ENCODE measurements at places on chromosomes 1 and 21. TPM values are rescaled to one million over a fixed set of nuclear protein-coding genes. Genes with fewer than 3 reads are reported as not detected.

SOAT1 gene
- 28.7 TPM for total RNA-seq

DNA sequence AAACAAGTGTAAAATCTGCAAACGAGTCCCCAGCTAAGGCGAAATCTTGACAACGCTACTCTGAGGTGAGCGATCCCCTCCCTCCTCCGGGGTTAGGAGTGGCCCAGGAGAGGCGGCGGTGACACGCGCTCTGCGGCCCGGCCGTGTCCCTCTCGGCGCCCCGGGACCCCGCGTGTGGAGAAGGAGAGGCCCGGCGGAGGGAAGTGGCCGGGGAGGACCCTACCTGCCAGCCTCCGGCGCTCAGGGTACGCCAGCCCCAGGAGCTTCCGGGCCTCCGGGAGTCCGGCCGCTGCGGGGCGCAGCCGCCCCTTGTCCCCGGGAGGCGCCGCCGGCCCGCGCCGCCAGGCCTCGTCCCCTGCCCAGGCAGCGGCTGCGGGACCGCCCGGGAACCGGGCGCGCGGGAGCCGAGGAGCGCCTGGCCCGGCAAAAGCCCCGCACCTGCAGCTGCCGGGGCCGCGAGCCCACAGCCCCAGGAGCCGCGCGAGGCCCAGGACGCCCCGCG, 543 bp downstream of the ABCB10 start:
- peak; percentile 54 for DNase-seq

DNA sequence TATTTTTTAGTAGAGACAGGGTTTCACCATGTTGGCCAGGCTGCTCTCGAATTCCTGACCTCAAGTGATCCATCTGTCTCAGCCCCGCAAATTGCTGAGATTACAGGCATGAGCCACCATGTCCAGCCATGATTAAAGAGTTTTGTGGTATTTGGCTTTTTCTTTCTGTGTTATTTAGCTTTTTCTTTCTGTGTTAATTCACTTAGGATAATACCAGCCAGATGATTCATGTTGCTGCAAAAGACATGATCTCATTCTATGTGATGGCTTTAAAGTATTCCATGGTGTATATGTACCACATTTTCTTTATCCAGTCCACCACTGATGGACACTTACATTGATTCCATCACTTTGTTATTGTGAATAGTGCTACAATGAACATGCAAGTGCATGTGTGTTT, 1135.2 kb downstream of the AMY1C start:
- no peak for DNase-seq

- DNase-seq = no peak
Measured at GRCh38 chr21:44551340-44551961, at the start of gene KRTAP10-2. KRTAP10-2 (minus strand) TSS chr21:44551505; CDS start chr21:44551458, 47 bp downstream.

DNA sequence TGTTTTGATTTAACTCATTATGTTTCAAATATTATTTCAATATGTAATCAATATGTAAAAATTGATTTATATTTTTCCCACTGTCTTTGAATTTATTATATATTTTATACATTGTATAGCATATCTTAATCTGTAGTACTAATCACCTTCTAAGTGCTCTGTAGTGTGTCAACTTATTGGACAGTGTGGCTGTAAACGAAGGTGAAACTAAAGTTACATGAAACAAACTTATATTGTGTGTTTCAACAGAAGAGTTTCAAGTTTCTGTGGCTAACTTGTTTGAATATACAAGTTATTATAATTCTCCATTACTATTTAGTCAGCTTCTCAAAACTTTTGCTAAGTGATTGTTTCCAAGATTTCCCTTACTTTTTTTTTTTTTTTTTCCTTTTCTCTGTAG, 175.8 kb downstream of the DHRS3 start:
- no peak for DNase-seq

ANGPTL1 gene
- total RNA-seq = not detected

GRCh38 chr1:89519779-89520358, 4.8 kb upstream of the LRRC8B start:
- peak; percentile 76 for DNase-seq

GRCh38 chr1:46013581-46013980, 118.8 kb downstream of the PIK3R3 start:
- DNase-seq = no peak

- DNase-seq = no peak
Measured at GRCh38 chr1:11441211-11441952, 37.6 kb upstream of the DISP3 start.

DNA sequence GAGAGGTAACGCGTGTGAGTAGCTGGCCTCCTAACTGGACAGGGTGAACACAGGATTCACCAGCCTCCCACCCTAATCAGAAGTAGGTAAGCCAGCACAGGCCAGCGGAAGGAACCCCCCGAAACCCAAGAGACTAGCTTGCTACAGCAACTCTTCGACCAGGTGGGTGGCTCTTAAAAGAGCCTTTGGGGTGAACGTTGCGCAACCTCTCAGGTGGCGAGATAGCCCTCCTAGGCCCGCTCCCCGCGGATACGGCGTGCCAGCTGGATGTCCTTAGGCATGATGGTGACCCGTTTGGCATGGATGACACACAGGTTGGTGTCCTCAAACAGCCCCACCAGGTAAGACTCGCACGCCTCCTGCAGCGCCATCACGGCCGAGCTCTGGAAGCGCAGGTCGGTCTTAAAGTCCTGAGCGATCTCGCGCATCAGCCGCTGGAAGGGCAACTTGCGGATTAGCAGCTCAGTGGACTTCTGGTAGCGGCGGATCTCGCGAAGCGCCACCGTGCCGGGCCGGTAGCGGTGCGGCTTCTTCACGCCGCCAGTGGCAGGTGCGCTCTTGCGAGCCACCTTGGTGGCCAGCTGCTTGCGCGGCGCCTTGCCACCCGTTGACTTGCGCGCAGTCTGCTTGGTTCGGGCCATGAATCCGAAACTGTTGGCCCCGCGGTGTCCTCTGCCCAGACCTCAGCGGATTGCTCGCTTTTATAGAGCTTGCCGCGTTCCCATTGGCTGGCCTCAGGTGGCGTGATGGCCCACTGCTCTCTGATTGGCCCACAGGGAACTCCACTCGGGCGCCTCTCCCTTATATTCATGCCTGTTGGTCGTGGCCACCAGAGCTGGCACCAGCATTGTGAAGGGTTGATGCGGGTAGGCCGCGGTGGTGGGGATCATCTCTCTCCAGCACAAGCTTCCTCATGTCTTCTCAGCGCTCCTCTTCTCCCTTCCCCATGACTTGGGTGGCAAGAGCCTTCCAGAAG, 8.3 kb upstream of the TRIM17 start:
- DNase-seq = no peak

GRCh38 chr1:236098267-236098666, 33.4 kb upstream of the NID1 start:
- DNase-seq = no peak

GRCh38 chr1:118159569-118159968, 25.5 kb downstream of the SPAG17 start:
- DNase-seq = no peak

DNA sequence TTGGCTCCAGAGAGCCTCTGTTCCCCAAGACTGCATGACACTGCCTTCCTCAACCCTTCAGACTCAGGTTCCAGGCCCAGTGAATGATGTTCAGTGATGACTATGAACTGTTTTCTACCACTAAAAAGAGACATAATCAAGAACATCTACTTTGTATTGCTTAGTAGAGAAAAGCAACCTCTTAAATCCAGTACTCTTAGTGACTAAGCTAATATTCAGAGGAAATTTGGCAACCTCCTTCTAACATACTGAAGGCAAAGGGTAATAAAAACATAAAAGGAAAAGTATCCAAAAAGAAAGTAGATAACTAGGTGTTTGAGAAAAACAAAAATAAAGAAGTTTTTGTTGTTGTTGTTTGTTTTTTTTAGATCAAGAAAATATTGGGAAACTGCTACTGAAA, 153.3 kb upstream of the RUNX1 start:
- DNase-seq = peak; percentile 11

GRCh38 chr1:197774466-197775281, 606 bp downstream of the DENND1B start:
- peak; percentile 57 for DNase-seq

DNA sequence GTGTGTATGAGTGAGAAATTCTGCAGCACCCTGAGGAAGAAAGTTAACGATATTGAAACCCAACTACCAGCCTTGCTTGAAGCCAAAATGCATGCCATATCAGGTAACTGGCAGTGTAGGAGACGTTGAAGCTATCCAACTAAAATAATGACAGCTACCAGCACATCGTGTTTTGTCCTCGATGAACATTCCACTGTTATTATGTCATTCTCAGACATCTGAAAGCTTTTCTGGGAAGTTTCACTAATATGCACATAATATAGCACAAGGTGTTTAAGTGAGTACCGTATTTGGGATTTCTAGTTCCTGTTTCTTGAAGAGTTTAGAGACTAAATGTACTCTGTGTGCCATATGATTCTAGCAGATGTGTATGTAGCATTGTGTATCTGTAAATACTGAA, 173.5 kb downstream of the DISC1 start:
- DNase-seq = peak; percentile 32

GRCh38 chr21:41621513-41621912, 113.6 kb upstream of the TMPRSS2 start:
- DNase-seq = no peak

- DNase-seq = no peak
Measured at GRCh38 chr1:59018446-59018845, 234.6 kb upstream of the JUN start.

GRCh38 chr1:50959303-50959912, 659 bp downstream of the FAF1 start:
- DNase-seq = peak; percentile 43

FBLIM1 gene
- total RNA-seq = 195 TPM

KRTAP19-1 gene
- not detected for total RNA-seq

DNA sequence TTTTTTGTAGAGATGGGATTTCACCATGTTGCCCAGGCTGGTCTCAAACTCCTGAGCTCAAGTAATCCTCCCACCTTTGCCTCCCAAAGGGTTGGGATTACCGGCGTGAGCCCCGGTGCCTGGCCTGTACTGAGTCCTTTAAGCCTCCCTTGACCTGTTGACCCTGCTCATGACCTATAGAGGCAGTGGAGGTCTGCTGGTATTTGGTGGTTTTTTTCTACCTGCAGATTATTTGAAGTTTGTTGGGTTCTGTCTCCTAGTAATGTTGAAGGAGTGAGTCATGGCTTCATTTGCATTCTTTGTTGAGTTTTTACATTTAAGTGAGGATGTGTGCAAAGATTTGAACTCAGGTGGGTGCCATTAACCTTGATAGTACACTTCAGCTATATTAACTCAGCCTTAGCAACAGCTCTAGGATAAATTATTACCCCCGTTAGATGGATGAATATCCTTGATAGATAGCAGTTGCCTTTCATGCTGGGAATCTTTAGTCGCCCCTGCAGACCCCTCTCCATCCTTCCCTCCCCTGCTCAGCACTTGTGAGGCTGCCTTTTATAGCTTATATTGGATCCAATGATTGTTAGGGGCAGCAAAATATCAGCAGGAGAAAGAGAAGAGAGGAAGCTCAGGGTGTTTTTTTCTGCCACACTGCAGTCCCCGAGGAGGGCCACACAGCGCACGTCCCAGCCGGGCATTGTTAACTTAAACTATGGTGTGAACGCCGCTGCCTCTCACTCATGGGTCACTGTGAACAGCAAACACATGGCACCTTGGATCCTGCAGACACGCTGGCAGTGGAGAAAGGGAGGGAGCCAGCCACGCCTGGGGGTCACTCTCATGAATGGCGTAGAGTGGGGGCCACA, 14.9 kb upstream of the NPPB start:
- no peak for DNase-seq

DNA sequence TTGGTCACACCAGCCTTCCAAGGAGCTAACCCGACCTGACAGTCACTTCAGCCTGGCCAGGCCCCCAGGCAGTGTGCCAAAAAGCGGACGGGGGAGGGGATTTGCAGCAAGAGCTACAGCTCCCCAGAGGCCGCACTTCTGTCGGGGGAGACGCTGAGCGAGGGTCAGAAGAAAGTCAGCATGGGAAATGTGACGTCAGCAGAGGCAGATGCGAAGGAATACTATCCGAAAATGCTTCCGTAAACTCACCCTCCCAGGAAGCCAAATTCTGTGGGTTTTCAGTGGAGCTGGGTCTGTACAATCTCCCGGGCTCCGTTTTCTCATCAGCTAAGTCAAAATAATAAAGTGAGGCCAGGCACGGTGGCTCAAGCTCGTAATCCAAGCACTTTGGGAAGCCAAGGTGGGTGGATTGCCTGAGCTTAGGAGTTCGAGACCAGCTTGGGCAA, 28.5 kb upstream of the ECE1 start:
- no peak for DNase-seq

DNA sequence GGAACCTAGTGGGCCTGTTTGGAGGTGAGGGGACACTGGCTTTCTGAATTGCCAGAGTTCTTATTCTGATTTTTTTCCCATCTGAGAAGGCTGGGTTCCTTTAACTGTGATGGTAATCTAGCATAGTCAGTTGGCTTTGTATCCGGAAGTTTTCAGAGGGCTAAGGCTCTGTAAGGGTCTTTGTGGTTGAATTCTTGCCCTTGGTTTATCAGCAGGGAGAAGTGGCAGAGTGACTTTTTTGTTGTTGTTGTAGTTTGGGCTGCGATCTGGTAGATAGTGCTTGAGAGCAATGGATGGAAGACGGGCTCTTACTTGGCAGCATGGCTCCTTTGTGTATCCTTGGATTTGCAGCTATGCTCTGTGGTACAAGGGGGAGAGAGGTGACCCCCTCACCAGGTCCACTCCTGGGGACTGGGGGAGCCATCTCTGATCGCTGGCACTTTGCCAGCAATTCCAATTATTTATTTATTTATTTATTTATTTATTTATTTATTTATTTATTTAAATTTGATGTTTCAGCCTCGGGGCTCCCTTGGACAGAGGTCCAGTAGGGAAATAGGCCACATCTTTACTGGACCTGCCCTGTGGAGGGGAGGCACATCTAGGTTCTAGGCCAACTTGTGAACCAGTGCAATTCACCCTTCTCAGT, 18.5 kb downstream of the TCP10L start:
- DNase-seq = no peak

DNA sequence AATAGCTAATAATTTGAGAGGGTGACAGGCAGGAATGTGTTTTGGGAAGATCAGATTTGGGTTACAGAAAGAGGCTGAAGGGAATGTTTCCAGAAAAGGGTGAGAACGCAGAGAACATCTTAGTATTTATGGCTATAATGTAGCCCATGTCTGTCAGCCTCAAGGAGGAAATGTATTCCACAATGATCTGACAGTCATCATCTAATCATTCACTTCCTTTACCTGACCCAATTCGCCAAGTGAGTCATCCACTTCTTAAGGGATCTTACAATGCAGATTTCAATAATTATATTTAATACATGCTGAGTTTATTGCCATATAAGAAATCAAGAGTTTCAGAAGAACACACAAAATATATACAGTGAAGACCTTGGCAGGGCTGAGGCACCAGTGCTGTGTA, 10.8 kb downstream of the TRIM45 start:
- DNase-seq = peak; percentile 51

- DNase-seq = peak; percentile 46
Measured at GRCh38 chr1:222009105-222009730, 267.3 kb upstream of the DUSP10 start.

DNA sequence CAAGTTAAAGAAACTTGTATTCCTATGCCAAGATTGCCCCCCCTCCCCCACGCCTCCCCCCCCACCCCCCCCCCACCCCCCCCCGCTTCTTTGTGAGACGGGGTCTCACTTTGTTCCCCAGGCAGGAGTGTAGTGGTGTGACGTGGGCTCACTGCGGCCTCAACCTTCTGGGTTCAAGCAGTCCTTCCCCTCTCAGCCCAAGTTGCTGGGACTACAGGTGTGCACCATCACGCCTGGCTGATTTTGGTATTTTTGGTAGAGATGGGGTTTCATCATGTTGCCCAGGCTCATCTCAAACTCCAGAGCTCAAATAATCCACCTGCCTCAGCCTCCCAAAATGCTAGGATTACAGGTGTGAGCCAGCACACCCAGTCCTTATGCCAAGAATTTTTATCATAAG, 136.6 kb downstream of the POU2F1 start:
- DNase-seq = no peak

Measured in dermis blood vessel endothelial cell (primary cell).